Stimulated activated CD4-positive, alpha-beta T cell treated with anti-CD3 and anti-CD28 coated beads, Interleukin-1b, Interleukin-23, amount 100 ng/mL, for 4 hours (primary cell): ENCODE measurements at places on chromosomes 4 and X.

- DNase-seq: no peak
Observed at GRCh38 chrX:123481913-123482851, 250.7 kb downstream of the THOC2 start.

DNA sequence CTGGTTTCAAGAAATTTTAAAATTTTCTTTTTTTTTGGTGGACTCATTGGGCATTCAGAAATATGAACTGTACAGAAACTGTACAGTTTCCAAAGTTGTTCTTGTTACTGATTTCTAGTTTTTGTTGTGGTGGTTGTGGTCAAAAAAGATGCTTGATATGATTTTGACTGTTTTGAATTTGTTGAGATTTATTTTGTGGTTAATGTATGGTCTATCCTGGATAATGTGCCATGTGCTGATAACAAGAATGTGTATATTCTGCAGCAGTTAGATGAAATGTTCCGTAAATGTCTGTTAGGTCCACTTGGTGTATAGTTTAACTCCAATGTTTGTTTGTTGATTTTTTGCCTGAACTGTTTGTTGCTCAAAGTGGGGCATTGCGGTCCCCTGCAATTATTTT, 127.6 kb upstream of the NUDT6 start:
- DNase-seq: no peak

DNA sequence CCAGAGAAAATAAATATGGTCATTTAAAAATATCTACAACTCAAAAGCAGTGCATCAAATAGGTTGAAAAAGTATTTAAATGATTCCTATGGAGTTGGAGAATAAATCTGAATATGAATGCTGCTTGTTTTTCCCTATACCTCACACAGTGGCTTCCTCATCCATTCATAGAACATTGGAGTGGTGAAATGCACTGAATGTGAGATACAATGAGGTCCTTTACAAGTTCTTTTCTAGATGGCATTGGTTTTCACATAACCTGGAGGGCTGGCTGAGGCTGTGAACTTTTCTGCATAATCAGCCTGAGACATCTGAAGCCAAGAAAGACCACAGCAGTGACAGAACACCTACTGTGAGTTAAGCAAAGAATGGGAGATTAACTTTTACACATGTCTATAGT, 279.1 kb upstream of the NRK start:
- DNase-seq: no peak

GRCh38 chr4:184826691-184827270, 1.0 kb upstream of the ACSL1 start:
- no peak for DNase-seq

- DNase-seq: no peak
Observed at GRCh38 chr4:58760100-58760499, 1649.9 kb upstream of the IGFBP7 start.

- DNase-seq: no peak
Observed at GRCh38 chr4:5715357-5715756, 4.4 kb downstream of the EVC start.

- DNase-seq: no peak
Observed at GRCh38 chr4:171002246-171002645, 811.0 kb upstream of the GALNTL6 start.

DNA sequence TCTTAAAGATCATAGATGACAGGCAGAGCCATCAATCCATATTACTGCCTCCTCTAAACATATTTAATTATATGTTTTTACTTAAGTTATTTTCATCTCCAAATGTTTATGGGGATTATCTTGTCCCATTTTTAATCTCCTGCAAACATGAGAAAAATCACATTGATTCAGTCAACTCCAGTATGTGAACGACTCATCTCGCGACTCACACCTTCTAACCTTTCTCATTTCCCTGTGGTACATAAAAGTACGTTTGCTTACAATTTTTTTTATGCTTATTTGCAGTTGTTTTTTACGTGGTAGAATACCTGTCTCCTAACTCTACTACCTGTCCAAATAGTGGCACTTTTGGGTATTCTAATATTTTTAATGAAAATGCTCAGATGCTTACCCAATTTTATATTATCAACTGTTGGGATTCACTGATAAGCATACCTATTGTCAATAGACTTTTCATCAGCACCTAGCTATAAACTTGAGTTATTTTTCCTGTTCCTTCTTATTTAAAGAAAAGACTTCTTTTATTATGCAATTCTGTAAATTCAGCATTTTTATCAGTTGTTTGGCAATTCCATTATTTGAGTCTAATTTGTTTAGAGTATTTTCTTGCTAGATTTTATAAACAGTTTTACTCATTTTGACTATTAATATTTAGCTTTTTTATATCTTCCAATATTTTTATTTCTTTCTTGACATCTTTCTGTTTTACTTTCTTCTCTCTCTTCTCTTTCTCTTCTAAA, 276.6 kb downstream of the ANK2 start:
- DNase-seq: no peak

GRCh38 chr4:150115851-150116250, 37.6 kb downstream of the DCLK2 start:
- no peak for DNase-seq

- no peak for DNase-seq
Observed at GRCh38 chrX:119189595-119189994, 46.5 kb upstream of the PGRMC1 start.

GRCh38 chr4:40502220-40502619, 127.4 kb downstream of the RBM47 start:
- DNase-seq: no peak

DNA sequence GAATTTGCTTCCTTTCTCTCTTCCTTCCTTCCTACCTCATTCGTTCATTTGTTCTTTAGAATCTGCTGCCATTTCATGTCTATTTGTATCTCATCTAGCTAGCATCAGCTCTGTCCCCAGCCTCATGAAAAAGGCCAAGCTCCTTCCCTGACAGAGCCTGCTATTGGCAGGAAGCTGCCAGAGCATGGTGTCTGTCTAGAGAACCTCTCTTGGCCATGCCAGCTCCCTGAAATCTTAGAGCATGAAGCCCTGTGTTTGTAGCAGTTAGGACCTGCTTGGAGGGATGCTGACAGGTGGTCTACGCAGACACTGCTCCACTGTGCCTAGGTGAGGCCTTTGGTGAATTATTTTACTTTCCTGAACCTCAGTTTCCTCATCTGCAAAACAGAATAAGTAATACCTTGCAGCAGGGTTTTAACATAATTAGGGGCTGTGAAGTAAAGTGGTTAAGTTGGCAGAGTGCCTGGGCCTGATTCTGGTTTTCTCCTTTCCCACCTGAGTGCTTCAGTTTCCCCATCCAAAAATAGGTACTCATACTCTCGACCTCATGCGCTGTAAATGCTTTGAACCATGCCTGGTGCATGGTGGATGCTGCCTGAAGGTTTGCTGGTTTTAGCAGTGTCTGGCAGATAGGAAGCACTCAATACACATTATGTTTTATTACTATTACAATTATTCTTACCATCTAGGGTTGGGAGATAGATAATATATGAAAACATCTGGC, 4.7 kb downstream of the PTTG2 start:
- no peak for DNase-seq

DNA sequence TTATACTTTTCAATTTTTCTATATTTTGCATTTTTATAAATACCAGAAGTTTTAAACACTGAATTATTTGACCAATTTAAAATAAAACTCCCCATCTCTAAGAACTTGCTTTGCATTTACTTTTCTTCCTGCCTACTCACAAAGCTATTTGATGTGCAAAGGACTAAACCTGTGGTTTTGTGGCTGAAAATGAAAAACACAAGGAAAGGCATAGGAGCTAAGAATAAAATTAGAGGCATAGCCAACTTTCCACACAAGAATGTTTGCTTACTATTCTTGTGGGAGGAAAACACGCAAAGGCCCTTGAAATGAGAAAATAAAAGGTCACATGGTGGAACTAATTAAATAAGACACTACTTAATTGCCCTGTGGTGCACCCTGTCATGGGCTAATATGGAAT, 221.2 kb downstream of the KLHL13 start:
- DNase-seq: no peak

GRCh38 chr4:144740316-144740715, 94.4 kb downstream of the HHIP start:
- no peak for DNase-seq

DNA sequence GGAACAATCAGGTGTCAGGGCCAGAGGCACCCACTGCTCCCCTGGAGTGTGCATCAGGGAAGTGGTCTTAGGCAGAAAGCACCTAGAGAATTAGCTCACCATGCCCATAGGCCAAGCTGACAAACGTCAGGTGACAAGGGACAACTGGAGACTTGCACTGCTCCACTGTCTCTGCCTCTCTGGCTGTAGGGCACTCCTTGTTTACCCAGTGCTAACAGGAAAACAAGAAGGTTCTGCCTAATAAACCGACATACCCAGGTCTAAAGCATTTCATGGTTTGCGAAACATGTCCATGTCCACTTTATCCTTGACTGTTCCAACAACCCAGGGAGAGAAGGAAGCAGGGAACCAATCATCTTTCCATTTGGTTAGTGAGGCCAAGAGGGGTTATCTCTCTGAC, 92.5 kb upstream of the MAMLD1 start:
- no peak for DNase-seq

GRCh38 chr4:54585321-54586000, 72.3 kb upstream of the KIT start:
- DNase-seq: no peak

- no peak for DNase-seq
Observed at GRCh38 chr4:78369679-78370078, 181.9 kb upstream of the ANXA3 start.

DNA sequence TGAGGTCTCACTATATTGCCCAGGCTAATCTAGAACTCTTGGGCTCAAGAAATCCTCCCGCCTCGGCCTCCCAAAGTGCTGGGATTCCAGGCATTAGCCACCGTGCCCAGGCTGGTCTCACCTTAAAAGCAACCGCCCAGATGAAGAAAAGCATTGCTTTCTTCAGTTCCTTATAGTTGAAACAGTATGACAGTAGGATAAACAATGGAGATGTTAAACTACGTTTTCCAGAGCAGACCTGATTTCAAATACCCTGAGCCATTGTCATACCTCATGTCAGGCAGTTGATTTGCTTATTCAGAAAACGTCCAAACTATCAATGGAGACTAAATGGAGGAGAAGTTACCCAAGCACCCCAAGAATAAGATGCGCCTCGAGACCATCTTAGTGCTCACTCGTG, 26.3 kb upstream of the TMEM131L start:
- DNase-seq: no peak

GRCh38 chr4:5887361-5888221, 5.3 kb downstream of the CRMP1 start:
- DNase-seq: no peak

DNA sequence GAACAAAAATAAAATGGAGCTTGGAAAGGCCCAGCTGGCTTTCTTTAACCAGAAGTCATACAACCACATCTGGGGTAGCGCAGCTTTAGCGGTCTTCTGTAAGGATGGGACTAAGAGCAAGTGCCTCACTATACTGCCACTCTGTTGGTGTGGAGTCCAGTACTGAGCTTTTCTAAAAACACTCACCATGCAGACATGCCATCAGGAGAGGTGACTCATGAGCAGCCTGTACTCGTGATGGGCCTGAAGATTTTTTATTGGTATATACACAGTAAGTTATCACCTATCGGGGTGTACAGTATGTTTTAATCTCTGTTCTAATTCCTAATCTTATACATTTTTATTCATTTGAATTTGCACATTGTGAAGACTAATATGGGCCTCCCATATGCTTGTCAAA, 9.6 kb downstream of the PPP3CA start:
- no peak for DNase-seq

DNA sequence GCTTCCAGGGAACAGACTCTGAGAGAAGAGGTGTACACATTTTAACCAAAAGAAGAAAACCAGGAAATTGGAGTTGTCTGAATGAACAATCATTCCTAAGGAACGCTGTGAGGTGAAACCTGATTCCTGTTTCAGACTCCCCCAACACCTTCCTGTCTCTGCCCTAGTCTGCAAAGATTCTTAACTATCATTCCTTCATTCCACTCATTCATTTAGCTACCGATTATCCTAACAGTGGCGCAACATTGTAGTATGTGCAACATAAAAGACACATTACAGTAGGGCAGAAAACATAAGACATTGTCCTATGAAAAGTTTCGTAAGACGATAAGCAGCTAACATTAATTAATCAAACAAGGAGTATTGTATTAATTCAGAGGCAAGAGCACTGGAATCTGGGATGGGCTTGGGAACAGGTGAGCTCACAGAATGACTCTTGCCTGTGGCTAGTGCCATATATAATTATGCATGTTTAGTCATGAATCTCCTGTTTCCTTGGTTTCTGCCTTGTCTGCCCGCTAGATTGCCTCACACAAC, 23.8 kb upstream of the ADH7 start:
- no peak for DNase-seq

DNA sequence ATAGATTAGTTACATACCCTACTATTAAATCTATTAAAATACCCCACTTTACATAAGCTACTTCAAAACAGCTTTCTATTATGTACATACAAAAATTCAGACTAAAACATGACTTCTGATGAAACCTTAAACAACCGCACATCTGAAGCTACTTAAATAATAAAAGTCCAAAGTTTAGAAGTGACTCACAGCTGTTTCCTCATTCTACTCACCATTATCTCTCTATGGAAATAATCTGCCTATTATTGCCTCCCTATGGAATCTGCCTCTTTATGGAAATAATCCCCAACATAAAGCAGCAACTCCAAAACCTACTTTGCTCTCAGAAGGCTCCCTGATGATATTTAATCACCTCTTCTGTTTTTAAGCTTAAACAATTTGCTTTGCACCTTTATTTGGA, 15.7 kb upstream of the BANK1 start:
- DNase-seq: no peak

DNA sequence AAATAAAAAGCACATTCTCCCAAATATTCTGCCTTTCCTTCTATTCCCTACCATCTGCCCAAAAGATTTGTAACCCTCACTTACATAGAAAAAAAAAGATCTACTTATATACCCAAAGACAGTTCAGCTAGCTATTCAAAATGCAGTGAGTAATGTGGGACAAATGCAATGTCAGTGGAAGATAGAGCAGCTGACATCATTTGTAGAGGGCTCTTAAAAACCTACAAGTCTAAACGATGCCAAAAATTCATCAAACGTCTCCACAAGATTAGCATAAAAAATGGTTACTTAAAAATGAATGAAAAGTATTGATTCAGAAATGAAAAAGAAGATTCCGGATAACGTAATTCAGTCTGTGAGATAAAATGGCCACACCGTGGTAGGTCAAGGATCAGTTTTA, 96.5 kb downstream of the ASB9 start:
- DNase-seq: no peak

DNA sequence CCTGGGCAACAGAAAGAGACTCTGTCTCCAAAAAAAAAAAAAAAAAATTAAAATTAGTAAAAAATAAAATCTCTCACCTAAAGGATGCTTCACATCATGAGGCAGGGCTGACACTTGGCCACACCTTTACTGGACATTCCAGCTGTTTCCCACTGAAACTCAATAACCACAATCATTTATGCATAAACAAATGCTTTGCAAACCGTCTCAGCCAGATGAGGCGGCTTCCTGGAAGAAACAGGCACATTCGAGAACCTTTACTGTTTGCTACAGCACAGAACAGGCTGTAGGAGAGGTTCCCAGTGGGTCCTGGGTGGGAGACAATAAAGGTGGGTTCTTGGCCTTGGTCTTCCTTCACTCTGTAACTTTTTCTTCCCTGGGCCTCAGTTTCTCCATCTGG, 10.9 kb upstream of the TBC1D14 start:
- no peak for DNase-seq
